Stomach (tissue), 19 donors: ENCODE measurements at places on chromosomes 16 and 17. TPM values are rescaled to one million over a fixed set of nuclear protein-coding genes. Genes with fewer than 3 reads are reported as not detected.

DNA sequence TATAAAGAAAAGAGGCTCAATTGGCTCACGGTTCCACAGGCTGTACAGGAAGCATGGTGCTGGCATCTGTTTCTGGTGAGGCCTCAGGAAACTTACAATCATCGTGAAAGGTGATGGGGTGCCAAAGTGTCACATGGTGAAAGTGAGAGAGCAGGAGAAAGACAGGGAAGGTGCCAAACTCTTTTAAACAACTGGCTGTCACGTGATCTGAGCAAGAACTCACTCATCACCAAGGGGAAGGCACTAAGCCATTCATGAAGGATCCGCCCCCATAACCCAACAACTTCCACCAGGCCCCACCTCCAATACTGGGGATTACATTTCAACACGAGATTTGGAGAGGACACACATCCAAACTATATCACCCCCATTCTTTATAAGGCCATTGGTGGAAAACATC is 28.4 kb upstream of the HS3ST2 start:
- DNase-seq, result no peak

GRCh38 chr16:30875871-30876801 is 17.7 kb downstream of the BCL7C start:
- peak; percentile 62 for DNase-seq

- peak; percentile 50 for DNase-seq
These were observed 26.5 kb upstream of the LASP1NB start for GRCh38 chr17:38898812-38899348.

DNA sequence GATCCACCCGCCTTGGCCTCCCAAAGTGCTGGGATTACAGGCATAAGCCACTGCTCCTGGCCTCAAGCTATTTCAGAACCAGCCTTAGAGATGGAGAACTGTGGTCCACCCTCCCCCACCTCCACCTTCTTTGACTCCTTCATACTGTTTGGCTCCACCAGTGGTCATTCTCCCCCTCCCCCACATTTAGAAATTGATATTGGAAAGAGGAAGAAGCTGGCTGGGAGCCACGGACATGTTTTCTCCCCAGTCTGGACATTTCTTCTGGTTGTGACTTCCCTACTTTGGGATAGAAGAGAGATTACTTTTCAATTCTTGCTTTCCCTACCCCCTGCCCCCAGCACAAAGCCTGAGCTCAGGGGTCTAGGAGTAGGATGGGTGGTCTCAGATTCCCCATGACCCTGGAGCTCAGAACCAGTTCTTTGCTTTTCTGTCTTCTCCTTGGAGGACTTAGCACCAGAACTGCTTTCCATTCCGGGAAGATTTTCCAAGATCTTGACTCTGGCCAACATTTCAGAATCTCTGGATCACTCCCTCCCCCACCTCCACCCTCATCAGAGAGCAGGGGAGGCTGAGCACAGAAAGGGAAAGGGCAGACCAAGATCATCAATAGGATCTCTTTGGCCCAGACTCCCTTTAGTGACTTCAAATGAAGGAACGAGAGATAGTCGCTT is 16.3 kb downstream of the CAVIN1 start:
- no peak for DNase-seq

DNA sequence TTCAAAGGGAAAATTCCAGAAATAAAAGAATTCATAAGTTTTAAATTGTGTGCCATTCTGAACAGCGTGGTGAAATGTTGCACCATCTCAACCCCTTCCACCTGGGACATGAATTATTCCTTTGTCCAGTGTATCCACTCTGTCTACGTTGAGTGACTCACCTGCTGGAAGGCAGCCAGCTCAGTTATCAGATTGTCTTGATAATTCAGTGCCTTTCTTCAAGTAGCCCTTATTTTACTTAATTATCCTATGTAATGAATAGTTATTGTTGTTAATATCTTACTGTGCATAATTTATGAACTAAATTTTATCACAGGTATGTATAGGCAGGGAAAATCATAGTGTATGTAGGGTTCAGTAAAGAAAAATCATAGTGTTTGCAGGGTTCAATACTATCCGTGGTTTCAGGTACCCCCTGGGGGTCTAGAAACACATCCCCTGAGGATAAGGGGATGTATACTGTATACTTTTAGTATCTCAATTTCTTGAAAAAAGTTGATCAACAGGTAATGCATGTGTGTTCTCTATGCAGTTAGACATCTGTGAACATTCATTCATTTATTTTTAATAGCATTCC is 7.7 kb upstream of the PCTP start:
- DNase-seq, result peak; percentile 53

DNA sequence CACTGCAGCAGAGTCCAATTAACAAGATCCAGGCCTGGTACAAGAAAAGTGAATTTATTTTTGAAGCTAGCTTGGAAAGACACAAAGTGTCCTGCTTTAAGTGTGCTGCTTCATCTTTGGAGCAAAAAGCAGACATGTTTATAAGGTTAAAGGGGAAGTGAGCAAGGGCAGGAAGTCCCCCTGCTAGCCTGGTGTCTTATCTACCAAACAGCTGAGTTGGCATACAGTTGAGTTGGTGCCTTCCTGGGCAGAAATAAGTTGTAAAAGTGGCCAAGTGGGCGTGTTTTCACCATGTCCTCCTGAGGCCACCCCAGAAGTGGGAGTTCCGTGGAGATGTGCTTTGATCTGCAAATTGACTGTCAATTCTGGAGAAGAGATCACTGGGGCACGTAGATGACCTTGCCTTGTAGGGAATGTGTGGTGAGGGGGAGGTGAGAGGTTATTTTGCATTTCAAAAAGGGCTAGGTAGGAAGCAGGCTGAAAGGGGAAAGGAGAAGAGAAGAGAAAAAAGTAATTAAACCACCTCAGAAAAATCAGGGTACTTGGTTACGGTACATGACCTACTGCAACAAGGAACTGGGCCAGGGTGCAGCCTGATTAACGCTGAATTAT is 38.3 kb upstream of the HSBP1 start:
- no peak for DNase-seq

DNA sequence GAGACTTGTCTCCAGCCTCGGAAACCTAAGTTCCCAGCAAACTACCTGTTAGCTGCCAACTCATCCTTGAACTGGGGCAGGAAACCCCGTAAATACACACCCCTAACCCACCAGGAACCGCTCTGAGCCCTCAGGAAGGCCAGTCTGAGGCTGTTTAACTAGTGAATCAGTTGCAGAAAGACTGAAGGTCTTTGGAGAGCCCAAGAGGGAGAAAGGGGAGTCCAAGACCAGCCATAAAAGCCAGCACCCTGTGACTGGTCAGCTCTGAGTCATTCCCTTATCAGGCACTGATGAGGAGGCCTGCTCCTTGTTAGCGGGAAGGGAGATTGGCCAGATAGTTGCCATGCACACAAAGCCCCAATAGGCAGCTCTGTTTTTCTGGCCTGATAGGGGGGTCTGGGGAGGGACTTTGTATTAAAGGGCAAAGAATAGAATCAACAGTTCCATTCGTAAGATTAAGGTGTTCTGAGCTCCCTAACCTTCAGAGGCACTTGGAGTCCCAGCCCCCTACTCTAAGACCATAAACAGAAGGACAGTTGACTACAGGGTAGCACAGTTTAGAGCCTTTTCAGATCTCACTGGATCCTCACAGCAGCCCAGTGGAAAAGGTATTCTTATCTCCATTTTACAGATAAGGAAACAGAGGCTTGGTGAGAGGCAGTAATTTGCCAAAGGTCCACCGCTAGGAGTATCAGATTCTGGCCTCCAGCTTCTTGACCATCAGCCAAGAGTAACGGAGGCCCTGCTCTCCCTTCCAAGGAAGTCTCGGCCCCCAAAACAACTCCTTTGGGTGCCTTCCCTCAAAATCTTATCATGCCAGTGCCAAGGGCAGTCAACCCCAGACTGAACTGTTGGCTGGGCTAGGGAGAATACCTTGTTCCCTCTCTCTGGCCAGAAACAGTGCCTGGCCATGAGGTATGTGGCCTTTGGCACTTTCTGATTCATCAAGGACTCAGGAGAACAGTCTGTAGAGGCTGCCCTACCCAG is 2.2 kb upstream of the KRT19 start:
- DNase-seq, result peak; percentile 65

- no peak for DNase-seq
These were observed 101.0 kb upstream of the DNAH17 start for GRCh38 chr17:78678222-78678557.

DNA sequence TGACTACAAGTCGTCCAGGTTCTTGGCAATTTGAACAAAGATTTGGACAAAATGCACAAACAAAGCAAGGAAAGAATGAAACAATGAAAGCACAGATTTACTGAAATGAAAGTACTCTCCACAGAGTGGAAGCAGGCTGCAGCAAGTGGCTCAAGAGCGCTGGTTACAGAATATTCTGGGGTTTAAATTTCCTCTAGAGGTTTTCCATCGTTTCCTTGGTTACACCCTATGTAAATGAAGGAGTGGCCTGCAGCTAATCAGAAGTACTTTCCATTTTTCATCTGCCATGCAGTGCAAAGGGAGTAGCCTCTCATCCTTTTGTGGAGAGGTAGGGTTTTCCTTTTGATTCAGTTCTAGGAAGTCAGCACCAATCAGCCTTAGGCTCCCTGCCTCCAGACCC is 11.8 kb downstream of the STXBP4 start:
- no peak for DNase-seq

- peak; percentile 86 for DNase-seq
These were observed 56.4 kb downstream of the SLC6A2 start for GRCh38 chr16:55711959-55712876.

GRCh38 chr17:58991718-58992331 is 114.9 kb downstream of the TRIM37 start:
- peak; percentile 51 for DNase-seq

DNA sequence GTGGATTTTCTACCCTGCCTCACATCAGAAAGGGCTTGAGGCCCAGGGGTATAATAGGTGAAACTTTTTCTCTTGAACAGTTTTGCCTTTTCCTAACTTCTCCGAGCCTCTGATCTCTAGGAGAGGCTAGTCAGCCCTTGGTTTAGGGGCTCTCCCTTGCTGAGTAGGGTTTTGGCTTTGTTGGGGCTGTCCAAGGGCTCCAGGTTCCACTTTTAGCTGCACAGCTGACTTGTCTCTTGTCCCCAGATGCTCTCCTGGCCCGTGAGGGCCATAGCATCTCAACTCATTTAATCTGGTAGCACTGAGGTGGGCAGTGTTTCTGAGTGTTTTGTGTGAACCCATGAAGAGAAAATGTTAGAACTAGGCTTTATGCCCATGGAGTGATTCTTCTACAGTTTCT is 103.9 kb downstream of the MSI2 start:
- no peak for DNase-seq

DNA sequence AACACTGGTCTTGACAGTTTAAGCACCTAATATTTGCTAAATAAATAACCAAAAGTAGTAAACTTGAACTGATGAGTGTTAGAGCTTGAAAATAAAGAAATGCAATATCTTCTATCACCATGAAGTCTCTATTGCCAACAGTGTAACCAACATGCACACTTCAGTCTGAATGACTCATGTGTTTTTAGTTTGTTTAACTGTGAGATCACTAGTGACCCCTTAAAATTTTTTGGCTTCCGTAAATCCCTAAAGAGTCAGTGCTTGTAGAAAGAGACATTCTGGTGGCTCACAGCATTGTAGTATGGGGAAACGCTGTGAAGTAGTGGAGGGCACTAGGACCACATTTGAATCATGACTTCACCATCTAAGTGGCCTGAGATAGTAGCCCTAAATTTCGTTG is 341.1 kb downstream of the PMP22 start:
- no peak for DNase-seq

GRCh38 chr17:59790910-59791309 is 83.5 kb downstream of the VMP1 start:
- DNase-seq, result no peak

DNA sequence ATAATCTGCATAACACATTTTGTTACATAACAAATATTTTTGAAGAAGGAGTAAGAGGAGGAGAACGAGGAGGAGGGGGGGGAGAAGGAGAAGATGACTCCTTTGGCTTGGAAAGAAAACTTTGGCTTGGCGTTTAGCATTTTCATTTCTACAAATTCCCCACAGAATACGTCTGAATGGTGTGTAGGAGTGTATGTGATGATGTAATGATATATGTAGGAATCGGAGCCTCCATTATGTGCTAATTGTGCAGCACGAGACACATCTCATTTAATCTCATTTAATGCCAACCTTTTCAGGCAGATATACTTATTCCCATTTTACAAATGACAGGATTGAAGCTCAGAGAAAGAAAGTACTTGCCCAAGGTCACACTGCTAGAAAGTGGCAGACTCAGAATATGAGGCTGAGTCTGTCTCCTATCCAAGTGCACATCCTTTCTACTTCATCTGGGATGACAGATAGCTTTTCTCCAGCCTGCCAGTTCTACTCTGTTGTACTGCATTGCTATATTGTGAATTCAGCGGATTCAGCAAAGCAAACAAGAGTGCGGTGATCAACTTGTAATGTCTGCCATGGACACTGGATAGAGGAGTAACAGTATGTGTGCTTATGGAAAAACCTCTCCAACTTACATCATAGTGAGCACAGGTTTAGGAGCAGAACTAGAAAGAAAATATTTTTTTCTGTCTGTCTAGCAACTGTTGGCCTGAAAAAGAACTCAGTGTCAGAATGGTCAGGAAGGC is 10.4 kb upstream of the SLC47A2 start:
- DNase-seq, result no peak

DNA sequence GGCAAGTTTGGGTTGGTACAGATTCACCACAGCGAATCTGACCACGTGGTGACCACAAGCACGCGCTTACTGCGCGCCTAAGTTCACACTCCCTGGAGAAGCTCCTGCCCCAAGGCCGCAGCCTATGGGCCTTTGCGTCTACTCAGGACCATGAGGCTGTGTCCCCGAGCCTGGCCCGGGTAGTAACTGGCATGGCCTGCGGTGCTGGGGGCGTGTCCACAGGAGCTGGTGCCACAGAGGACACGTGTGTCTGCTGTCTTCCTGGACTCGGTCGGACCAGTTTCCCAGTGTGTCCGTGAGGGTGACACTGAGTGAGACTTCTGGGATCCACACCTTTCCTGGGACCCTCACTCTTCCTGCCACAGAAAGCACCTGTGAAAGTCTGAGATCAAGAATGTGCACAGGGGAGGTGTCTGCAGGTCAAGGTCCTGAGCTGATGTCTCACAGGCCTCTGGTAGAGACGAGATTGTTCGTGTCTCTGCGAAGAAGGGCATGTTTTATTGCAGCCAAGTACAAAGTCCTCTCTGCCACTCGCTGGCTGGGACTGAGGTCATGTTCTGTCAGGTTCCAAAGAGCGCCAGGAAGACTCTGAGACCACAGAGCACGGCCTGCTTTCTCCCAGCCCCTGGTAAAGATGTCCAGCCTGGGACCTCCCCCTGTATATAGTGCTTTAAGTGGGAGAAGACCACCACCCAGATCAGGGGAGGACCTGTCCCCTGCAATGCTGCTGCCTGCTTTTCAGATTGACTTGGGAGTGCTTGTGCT is 25.2 kb upstream of the CAPN15 start:
- DNase-seq, result peak; percentile 63

GRCh38 chr17:78267253-78268073 is 36.0 kb downstream of the TMEM235 start:
- DNase-seq, result no peak

GRCh38 chr16:26120729-26121128 is 429.0 kb downstream of the HS3ST4 start:
- no peak for DNase-seq

STAT3 gene
- 205 TPM for total RNA-seq

SLC9A5 gene
- not detected for total RNA-seq

NPIPA8 gene
- not detected for total RNA-seq

SLC38A10 gene
- 140 TPM for total RNA-seq

AATK gene
- 10.9 TPM for total RNA-seq
